ENCODE measurements at places on chromosomes 16 and 17. TPM values are rescaled to one million over a fixed set of nuclear protein-coding genes. Genes with fewer than 3 reads are reported as not detected.

OTOA gene
- not detected for total RNA-seq

HES7 gene
- not detected for total RNA-seq

- no peak for DNase-seq
Observed at GRCh38 chr16:12084436-12084835, 107.9 kb downstream of the SNX29 start.

DNA sequence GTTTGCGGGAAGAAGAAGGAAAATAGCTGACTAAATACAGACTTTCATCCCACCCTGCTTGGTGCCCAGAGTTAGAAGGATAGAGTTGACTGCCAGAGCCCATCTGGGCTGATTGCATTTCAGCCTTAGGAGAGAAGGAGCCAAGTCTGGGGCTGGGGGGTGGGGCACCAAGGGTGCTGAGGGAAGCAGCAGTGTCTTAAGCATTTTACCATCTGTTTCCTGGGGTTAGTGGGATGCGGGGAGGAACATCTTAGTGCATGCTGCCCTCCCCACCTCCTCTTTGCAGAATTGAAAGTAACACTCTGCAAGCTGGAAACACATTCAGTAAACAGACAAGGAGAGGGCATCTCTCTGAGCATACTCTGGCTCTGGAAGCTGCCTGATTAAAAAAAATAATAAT is 1.5 kb upstream of the ARL5C start:
- no peak for DNase-seq

DNA sequence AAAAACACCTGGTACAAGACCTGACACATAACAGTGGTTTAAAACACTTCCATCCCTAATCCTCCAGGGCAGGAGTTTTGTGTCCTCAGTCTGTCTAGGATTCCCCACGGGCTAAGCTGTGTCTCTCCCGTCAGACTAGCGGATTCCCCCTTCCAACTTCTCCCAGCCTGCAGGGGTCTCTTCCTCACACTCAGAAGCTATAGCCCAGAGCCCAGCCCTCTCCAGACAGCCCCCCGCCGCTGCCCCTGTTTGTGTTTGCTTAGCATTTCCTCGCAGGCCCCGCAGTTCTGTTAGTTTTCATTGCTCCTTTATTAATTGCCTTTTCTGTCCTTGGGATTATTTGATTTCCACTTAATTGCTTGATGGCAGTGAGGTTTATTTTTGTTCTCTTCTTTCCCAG is 91.2 kb downstream of the TMEM132E start:
- no peak for DNase-seq

GRCh38 chr17:7179317-7180254 is at the start of gene ASGR1:
TSS of gene ASGR1 (minus strand) at chr17:7179370. CDS start at chr17:7178563, 807 bp downstream.
- no peak for DNase-seq

Data from thyroid gland (tissue), 4 donors.